ENCODE measurements at places on chromosomes 5 and 9. TPM values are rescaled to one million over a fixed set of nuclear protein-coding genes. Genes with fewer than 3 reads are reported as not detected.

Gene LHX3
- total RNA-seq, result not detected

Gene CAMK2A
- 0.37 TPM for total RNA-seq

Gene SMIM3
- 17.5 TPM for total RNA-seq

Gene PCDHGB4
- 10.5 TPM for total RNA-seq

Gene FAM78A
- 0.35 TPM for total RNA-seq

Gene TAL2
- not detected for total RNA-seq

Gene SPATA31C1
- total RNA-seq, result not detected

Gene LCN12
- total RNA-seq, result not detected

Gene CDKN2B-AS1
- total RNA-seq, result 1.8 TPM

Gene MARVELD2
- total RNA-seq, result 52.0 TPM

Gene GADD45G
- total RNA-seq, result not detected

Gene SYNPO
- 1.3 TPM for total RNA-seq

Gene APBA1
- 2.0 TPM for total RNA-seq

Gene OR1J2
- total RNA-seq, result not detected

Gene C5orf58
- not detected for total RNA-seq

Gene MCC
- total RNA-seq, result 77.3 TPM

Gene WDR31
- total RNA-seq, result 2.0 TPM

Gene IFNK
- not detected for total RNA-seq

Gene CD74
- total RNA-seq, result 6.8 TPM

Gene PTPRD
- total RNA-seq, result 0.50 TPM

Gene SPATA31A3
- not detected for total RNA-seq

Gene SHOC1
- under 0.01 TPM for total RNA-seq

Gene MSX2
- 2.0 TPM for total RNA-seq

Gene ZFP37
- total RNA-seq, result 1.8 TPM

Gene MLANA
- total RNA-seq, result not detected

Gene IL3
- not detected for total RNA-seq
